ENCODE measurements at places on chromosomes 13 and 19.

DNA sequence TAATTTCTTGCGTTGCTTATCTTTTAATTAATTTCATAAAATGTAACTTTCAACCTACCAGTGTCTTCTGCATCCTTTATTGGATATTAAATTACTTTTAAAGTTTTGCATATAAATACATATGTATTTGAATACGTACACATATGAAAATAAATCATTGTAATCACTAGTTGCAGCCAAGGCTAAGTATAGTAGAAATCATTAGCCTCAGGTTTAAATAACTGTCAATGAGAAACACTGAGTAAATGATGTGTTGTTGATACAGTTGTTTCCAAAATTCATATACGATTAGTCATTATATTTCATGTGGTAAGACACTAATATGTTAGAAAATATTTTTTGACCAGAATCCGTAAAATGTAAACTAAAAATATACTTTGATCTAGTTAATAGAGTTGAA is 1267.1 kb upstream of the PCDH20 start:
- no peak for DNase-seq

DNA sequence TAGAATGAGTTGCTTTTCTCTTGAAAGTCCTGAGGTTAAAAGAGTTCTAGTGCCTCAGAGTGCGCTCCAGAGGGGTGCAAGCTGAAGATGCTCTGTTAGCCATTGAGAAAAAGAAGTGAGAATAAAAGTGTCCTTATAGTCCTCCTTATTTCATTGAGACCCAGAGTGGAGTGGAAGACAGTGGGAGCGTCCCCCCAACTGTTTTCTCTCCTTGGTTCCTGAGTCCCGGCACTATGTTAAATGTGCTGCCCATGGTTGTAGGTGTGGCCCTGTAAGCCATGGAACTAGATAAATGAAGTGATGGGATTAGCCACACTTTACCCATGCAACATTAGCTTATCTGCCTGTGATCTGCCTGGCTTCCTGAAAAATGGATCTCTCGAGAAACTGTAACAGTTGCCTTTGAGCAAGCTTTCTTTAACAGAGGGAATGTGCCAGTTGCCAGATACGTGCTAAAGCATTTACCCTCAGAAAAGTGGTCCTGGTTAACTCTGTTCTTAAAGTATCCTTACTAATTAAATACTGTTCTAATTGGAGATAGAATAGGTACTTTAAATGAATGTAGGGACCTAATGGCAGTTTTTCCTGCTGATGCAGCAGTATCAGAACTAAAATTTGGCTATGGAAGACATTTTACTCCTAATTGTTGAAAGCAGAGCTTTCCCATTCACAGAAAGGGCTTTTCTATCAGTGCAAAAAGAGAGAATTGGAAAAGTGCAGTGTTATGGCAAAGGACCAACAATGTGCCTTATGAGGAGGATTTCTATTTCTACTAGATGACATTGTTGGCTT is 21.4 kb upstream of the PSG9 start:
- DNase-seq = no peak

DNA sequence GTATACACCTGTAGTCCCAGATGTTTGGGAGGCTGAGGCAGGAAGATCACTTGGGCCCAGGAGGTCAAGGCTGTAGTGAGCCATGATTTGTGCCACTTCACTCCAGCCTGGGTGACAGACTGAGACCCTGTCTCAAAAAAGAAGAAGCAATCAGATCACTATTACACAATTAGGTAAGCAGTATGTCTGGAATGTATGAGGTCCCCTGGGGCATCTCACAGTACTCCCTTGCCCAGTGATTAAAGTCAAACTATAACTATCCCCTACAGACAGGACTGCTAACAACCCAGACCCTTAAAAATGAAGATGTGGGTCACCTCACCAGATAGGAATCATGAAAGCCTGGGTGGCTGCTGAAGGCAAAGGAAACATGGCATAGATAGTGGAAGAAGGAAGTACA is 9.4 kb upstream of the PAN3 start:
- no peak for DNase-seq

DNA sequence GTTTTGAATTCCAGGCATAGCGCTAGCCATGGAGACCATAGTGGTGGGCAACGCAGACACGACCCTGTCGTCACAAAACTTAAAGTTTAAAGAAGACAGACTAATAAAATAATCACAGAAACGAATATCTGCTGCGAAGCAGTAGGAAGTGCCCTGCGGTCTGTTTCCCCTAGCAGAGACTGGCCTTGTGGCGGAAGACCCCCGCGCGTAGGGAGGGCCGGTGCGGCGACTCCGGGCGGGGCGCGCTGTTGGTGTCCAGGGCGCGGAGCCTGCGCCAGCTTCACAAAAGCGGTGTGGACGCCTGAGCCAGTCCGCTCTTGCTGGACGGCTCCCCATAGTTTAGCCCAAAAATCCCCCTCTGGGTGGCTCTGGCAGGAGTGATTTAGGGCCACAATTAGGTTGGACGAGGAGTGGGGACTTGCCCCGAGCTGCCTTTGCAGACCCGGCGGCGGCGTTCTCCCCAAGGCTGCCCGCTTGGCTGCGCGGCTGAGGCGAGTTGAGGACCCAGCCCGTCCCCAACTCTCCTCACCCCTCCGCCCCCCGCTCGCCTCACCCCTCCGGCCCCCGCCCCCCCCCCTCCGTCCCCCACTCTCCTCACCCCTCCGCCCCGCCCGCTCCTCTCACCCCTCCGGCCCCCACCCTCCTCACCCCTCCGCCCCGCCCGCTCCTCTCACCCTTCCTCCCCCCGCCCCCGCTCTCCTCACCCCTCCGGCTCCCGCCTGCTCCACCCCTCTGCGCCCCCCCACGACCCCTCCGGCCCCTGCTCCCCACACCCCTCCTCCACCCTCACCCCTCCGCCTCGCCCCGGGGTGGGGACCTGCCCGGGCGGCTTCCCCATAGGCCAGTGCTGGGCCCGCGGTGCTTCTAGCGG is 14.2 kb upstream of the LATS2 start:
- no peak for DNase-seq

DNA sequence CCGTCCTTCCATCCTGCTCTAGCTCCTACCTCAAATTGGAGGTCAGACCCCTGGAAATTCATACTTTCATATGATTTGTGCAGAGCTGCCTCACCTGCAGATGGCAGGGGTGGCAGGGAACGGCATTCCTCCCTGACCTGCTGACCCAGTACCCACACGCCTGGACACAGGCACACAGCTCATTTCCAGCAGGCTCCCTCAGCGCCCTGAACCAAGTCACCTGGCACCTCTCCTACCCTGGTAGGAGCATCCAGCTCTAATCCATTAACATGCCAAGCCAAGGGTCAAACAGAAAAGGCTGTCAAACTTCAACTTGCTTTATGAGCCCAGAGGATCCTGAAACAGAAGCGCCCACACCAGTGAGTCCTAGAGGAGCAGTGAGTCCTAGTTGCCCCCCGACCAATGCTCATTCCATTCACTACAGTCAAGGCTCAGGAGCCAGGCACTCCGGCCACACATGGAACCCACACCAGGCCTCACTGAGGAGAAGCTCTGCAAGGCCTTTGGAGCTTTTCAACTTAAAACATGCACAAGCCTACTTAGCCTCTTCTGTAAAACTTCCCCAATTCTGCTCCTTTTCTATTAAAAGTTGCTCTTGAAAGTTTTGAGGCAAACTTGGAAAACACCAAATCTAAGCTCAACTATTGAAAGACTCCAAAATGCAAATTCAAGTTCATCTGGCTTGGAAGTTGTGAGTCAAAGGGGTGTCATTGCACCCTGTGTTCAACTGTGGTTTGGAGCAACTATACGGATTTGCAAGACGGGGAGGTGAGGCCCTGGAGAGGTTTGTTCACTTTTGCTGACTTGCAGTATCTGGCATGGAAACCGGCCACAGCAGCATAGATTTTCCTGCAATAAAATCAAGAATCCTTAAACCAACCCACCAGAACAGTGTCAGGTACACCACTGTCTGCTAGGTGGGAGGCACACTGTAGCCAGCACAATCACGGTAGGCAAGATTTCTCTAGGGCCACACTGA is 96.7 kb downstream of the CRYL1 start:
- DNase-seq = no peak

GRCh38 chr13:110275931-110276552 is 30.9 kb downstream of the COL4A1 start:
- no peak for DNase-seq

DNA sequence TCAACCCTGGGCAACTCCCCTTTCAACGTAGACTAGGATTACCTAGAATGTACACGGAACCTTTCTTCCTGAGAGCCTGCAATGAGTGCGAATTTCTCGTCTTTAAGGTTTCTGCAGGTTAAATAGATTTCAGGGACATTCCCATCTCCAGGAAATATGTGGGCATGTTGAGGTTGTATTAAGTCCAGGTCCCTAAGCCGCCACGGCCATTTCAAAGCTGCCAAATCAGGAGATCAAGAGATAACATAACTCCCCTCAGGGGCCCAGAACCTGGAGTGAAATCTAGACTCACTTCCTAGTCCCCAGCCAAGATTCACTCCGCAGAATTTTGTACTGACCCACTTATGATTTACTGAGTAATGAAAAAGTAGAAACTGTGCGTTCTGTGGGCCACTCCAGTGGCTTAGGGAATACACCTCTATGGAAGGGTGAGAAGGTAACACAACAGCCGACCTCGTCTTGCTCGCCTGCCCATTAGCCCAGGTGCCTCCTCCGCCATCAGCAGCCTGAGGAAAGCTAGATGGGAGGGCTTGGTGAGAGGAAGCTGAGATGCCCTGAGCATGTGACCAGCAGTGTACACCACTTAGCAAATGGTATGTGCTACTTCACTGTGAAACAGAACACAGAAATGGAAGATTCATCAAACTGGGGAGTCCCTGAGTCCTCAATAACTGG is 98.5 kb upstream of the SOX1 start:
- DNase-seq = no peak

DNA sequence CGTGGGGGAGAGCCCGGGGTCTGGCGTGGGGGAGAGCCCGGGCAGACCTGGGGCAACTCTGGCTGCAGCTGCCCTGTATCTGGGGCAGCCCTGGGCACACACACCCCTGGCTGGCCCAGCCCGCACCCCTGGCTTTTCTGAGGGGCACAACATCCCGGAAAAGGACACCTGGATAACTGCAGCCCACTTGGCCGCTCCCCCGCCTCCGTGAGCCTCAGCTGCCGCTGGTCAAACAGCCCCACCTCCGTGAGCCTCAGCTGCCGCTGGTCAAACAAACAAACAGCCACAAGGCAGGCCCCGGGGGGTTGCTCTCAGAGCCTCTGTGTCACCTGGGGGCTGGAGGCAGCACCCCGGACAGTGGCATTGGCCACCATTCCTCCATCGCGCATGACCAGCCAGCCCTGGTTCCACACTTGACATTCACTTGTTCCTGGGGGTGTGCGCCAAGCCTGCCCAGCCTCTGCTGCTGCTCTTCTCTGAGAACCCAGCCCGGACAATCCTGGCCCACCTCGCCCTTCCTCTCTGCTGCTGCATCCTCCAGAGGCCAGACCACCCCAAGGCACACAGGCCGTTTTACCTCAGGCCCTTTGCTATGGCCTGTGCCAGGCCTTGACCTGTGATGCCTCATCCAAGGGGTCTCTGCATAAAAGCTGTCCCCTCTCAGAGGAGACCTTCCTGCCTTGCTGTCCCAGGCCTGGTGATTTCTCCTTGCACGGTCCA is 19.9 kb downstream of the CEBPG start:
- no peak for DNase-seq

- peak; percentile 35 for DNase-seq
These were observed 37.3 kb downstream of the RNF6 start for GRCh38 chr13:26184791-26185250.

DNA sequence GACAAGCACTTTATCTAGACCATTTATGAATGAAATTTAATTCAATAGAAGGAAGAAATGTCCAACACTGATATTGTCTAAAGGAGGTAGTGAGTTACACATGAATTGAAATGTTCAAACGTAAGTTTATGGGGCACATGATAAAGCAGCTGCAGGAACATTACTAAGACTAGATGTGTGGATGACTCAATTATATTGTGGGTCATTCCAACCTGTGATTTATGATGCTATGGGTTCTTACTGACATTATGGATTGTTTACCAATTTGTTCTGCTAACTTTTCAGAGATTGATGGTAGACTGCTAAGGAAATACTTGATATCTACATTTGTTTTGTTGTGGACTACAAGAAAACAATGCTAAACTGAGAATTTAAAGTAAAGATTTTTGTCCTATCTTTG is 56.1 kb upstream of the ATXN8OS start:
- DNase-seq = no peak

DNA sequence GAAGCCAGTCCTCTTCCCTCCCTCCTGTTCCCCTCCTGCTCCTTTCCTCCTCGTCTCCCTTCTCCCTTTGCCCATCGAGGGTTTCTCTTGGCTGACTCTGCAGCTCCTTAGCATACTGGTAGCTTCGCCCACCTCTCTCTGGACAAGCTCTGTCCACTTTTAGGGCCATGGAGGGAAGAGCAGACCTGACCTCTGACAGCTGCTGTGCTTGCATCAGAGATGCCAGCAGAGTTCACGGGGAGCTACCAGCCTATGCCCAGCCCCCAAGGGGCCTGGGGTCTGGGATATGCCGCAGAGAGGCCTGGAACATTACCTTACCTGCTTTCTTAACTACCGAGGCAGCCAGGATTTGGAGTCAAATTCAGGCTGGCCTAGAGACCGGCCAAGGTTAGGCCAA is 19.7 kb downstream of the LYL1 start:
- no peak for DNase-seq

GRCh38 chr13:40958655-40959054 is 60.5 kb downstream of the ELF1 start:
- DNase-seq = no peak

- no peak for DNase-seq
These were observed 154.2 kb upstream of the MAB21L1 start for GRCh38 chr13:35630551-35631275.

DNA sequence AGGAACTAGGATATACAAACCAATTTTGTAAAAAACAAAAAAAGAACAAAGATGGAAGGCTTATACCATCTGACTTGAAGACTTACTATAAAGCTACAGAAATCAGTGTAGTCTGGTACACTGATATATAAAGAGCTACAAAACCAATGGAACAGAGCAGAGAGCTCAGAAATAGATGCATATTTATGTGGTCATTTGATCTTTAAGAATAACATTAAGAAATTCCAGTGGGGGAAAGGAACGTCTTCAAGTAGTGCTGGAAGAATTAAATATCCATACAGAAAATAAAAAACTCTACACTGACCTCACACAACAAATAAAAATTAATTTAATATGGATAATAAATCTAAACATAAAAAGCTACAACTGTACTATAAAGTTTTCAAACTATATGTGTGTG is 317.0 kb downstream of the ENOX1 start:
- DNase-seq = no peak

DNA sequence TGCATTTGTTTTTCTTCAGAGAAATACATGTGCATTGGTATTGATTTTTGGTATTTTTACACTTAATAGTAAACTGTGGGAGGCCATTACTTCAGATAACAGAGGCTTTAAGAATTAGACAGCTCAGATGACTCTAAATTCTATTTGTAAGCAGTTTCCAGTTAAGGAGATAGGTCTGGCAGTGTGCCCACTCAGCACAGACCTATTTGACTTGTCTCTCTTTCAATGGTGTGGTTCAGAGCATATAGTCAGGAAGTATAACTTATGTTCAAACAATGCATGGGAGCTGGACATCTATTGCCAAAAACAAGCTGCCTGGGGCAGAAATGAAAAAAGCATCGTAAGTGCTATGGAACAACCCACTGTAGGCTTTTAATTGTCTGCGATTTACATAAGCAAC is 370.7 kb downstream of the HS6ST3 start:
- DNase-seq = peak; percentile 15

GRCh38 chr13:110373617-110374016 is 66.5 kb downstream of the COL4A2 start:
- no peak for DNase-seq

Measured in NCI-H1930 (cell line).